NCI-H1048 (cell line): ENCODE measurements at places on chromosomes 12 and 14.

- no peak for DNase-seq
These were observed 184.2 kb downstream of the KCNA5 start for GRCh38 chr12:5227708-5228373.

- DNase-seq: no peak
These were observed 83.4 kb upstream of the NTF3 start for GRCh38 chr12:5348491-5348890.

GRCh38 chr14:72518809-72519377, 375.0 kb downstream of the DPF3 start:
- no peak for DNase-seq

- no peak for DNase-seq
These were observed 15.9 kb upstream of the BLTP3B start for GRCh38 chr12:100158535-100158934.

DNA sequence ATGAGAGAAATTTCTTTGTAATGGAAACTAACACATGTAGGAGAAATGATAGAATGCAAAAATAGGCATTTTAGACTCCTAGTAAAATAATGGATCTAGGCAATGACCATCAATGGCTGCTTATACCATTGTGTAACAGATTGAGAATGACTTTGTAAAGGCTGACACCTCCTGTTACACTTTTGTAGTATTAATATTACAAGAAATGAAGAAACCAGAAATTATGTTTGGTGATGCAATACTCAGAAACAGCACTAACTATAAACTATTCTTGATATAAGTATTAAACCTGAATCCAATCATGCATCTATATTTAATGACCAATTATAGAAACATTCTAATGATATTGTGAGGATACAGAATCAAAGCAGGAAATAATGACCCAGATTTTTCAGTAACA, 108.5 kb upstream of the CNTN1 start:
- no peak for DNase-seq

GRCh38 chr14:50892255-50892654, 20.4 kb downstream of the ABHD12B start:
- no peak for DNase-seq

DNA sequence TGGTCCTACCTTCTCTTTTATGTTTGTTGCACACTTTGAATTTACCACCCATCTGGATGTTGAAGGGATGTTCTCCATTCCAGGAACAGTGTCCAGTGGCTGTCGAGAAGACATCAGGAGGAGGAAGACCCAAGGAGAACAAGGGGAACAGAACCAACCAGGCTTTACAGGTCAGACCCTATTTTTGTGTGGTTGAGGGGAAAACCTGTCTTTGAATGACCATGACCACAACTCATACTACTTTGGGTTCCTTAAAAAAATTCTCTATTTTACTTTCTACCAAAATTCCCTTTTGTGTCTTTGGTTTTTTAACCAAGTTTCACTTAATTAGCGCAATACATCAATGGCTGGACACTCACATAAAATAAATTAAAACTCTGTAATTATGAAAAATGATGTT, 78.7 kb downstream of the PLXNC1 start:
- no peak for DNase-seq

- DNase-seq: no peak
These were observed 6.1 kb upstream of the MTA1 start for GRCh38 chr14:105413544-105413886.

GRCh38 chr14:93207468-93208308, 632 bp downstream of the UBR7 start:
- no peak for DNase-seq

GRCh38 chr12:89932954-89933353, 224.3 kb upstream of the ATP2B1 start:
- DNase-seq: no peak

DNA sequence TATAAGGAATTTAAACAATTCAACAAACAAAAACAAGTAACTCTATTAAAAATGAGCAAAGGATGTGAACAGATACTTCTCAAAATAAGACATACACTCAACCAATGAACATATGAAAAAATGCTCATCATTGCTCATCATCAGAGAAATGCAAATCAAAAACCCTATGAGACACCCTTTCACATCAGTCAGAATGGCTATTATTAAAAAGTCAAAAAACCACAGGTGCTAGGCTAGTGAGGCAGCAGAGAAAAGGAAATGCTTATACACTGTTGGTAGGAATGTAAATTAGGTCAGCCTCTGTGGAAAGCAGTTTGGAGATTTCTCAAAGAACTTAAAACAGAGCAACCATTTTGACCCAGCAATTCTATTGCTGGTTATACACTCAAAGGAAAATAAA, 52.0 kb downstream of the NAV3 start:
- DNase-seq: no peak

GRCh38 chr12:92136965-92137721, 8.5 kb downstream of the BTG1 start:
- no peak for DNase-seq

DNA sequence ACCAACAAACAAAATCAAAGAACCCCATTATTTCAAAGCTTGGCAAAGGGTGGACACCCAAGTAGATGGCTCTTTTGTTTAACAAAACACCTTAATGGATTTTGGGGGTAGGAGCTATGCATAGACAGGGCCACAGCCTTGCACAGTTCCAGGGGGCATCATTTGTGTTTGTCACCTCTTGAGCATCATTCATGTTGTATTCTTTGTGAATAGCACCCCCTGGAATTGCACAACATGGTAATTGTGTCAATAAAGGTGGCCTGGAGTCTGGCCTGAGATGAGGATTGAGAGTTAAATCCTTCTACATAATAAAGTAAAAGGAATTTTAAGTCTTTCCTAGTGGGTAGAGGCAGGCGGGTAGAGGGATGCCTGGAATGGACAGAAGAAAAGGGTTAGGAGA, 3.3 kb upstream of the FRS2 start:
- no peak for DNase-seq

GRCh38 chr14:83425706-83426105, 1892.1 kb upstream of the SEL1L start:
- no peak for DNase-seq

DNA sequence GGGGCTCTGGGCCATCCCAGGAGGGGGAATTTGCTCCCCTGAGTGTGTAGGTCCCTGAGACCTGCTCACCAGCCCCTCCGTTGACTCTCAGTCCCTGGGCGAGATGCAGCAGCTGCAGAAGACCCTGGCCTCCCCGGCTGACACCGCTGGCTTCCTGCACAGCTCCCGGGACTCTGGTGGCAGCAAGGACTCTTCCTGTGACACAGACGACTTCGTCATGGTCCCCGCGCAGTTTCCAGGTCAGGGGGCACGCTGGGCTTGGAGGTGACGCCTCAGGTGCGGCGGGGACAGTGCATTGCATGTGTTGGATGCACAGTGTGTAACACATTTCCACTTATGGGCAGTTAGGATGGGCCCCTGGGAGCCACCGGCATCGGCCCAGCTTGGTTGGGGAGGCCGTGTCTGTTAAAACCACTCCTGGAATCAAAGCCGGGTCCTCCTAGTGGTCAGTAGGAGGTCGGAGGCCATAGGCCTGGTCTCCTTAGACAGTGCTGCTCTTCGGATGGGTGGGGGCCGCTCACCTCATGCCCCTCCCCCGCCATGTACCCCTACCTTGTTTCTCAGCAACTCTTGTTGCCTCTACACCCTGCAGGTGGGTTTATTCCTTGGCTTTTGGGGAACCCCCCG, 17.1 kb upstream of the PUS1 start:
- DNase-seq: no peak

- no peak for DNase-seq
These were observed 325.7 kb downstream of the CEP128 start for GRCh38 chr14:80615831-80616230.

- DNase-seq: no peak
These were observed 161.4 kb downstream of the STXBP6 start for GRCh38 chr14:24888532-24888931.

- no peak for DNase-seq
These were observed 180.9 kb downstream of the AEBP2 start for GRCh38 chr12:19620222-19620621.

DNA sequence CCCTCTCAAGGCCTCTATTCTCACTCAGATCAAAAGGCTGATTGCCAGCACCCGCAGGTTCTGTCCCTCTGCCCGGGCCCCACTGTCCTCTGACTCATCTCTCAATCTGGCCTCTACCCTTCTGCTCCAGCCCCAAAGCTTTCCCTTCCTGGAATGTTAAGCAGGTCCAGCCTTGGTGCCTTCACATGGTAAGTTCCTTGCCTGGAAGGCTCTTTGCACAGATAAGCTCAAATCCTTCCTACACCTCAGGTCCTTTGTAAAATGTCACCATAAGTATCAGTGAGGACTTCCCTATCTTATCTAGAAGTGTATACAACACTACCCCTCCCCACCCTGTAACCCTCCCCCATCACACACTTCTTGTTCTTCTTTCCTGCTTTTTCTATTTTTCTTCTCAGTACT, 22.2 kb downstream of the LPCAT3 start:
- no peak for DNase-seq

DNA sequence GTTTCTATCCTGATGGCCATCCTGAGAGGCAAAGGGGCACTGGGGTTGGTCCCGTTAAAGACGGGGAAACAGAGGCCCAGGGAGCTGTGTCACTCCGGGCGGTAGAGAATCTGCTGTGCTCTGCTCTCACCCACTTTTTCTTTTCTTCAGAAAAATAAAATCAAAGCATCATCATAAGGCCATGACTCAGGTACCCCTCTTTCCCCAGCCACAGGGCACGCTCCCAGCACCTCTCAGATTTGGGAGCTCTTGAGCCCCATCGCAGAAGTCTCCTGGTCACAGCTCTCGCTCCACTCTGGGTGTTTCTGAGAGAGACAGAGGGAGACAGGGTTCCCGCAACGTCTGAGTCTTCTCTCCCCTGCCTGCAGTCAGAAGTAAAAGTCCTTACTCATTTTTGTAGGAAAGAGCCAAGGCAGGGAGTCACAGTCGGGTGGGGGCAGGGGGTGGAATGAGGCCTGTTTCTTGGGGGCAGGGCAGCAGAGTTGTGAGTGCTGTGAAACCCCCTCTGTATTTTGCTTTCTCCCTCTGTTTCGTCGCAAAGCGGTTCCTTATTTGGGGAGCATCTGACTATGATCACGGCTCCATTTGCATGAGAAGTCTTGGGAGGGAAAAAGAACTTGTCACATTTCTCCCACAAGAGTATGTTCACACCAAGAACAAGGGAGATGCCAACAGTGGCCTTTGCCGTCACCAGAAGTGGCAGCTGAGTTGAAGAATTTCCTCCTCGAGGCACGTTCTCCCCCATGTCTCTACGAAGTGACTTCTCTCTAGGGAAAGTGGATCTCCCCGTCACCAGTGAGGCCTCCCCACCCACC, 139.0 kb downstream of the BCL11B start:
- DNase-seq: no peak

- DNase-seq: no peak
These were observed 33.7 kb upstream of the TTC7B start for GRCh38 chr14:90849787-90850444.

- DNase-seq: no peak
These were observed 190.0 kb downstream of the BMP4 start for GRCh38 chr14:53766601-53767000.

GRCh38 chr12:53057816-53058500, 8.1 kb downstream of the TNS2 start:
- DNase-seq: no peak

DNA sequence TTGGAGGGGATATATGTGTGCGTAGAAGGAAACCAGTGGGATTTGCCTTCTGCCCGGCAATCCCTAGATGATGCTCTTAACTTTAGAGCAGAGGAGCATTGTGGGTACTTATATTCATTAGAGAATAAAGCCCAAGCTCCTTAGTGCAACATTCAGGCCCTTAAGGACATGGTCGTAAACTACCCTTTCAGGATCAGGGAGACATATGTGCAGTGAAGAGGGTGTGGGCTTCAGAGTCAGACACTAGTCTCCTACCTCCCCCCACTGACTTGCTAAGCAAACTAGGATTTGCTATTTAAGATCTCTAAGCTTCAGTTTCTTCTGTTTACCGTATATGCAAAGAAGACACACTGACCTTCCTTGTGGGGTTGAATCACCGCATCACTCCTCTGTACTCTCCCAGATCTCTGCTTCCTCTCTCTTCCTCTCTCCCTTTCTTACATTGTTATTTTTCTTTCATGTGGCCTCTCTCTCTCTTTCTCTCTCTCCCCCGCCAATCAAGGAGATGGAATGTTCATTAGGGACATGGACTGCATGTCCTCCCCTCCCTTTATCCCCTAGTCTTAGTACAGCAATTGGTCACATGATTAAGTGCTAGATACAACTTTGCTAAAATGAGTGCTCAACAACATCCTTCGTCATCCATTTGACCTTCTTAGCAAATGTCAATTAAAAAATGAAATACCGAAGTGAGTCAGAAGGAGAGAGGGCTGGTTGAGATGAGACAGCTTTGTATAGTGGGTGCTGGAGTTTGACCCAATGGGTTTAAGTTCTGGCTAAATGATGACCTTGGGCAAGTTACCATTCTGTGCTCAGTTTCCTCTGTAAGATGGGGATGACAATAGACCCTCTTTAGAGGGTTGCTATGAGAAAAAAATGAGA, 91.7 kb downstream of the TMX1 start:
- no peak for DNase-seq

- no peak for DNase-seq
These were observed 30.5 kb upstream of the C12orf71 start for GRCh38 chr12:27112871-27113270.

- DNase-seq: no peak
These were observed 35.3 kb downstream of the SDR9C7 start for GRCh38 chr12:56898938-56899337.

- DNase-seq: no peak
These were observed 180.6 kb upstream of the NUDT4 start for GRCh38 chr12:93197067-93197593.

GRCh38 chr12:11969437-11970154, 101.1 kb upstream of the BCL2L14 start:
- DNase-seq: no peak

GRCh38 chr12:110661337-110661972, 27.5 kb downstream of the HVCN1 start:
- DNase-seq: no peak

DNA sequence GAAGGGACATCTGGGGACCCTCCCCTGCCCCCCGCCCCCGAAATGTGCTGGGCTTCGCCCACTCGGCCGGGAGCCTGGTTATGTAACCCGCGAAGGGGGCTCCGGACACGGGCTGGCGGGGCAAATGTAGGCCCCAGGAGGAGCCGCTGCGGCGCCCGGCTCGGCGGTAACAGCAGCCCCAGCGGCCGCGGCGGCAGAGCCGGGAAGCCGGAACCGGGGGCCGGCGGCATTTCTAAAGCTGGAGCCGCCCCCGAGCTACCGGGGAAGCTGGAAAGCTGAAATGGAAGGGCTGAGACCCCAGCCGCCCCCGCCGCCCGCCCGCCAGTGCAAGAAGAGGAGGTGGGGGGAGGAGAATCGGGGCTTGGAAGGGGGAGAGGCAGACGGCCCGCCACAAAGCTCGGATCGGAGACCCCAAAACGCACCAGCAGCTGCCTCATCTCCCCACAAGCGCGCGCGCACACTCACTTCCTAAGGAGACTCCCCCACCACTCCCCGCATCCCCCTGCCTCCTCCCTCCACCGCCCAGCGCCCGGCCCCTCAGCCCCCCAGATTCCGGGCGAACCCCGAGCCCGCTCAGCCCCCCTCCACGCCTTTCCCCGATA, 1.5 kb downstream of the KDM2B start:
- DNase-seq: no peak
